NCI-H1105 (cell line): ENCODE measurements at places on chromosomes 7 and 10.

DNA sequence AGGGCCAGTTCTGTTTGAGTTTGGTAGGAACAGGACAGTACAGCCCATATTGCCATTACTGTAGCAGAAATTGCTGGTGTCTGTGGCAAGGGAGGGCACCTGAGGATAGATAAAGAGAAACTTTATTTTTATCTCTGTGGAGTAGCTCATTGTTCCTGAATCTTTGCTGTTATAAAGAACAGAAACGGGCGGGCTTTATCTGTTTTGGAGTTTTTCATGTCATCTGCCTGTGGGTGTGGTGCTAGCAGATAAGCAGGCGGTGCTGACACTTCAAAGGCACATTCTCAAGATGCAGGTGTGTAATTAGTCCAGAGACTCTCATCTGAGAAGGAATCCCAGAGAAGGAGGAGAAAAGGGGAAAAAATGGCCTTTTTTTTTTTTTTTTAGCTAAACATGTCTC lies 11.5 kb downstream of the ZNF273 start:
- DNase-seq = no peak

GRCh38 chr10:93790439-93790838 lies 32.7 kb downstream of the LGI1 start:
- no peak for DNase-seq

GRCh38 chr10:47261121-47261520 lies 38.9 kb upstream of the GDF10 start:
- DNase-seq = no peak

DNA sequence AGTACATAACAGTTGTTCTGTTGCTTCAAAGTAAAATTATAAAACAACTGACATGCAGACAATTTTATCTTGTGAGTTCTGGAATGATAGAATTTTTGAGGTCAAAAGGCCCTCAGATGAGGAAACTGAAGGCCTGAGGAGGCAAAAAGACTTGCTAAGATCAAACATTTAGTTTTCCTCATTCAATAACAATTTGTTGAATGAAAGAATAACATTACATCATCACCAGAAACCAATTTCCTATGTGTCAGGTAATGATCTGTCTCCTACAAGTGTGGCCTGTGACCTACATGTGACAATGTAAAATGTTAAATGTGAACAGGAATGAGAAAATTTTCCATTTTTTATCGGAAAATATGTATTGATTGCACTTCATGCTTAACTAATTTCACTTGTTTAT lies 16.6 kb upstream of the ASB4 start:
- DNase-seq = no peak

GRCh38 chr10:63027531-63027930 lies 105.6 kb upstream of the NRBF2 start:
- DNase-seq = no peak

DNA sequence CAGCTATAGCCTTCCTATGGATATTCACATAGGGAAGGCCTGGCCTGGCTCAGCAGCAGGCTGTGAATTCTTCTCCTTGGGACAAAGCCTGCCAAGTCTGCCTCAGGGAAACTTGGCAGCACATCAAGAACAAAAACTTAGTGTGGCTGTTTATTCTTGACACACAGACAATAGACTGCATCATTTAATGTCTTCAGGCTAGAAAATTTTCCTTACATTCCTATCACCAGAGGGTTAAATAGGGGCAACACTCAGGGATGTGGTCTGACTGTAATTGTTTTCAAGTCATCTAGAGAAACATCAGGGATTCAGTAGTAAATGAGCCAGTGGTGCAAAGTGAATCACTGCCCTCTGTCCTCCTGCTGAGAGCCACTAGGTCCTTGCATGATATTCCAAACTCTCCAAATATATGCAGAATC lies 137.3 kb downstream of the SEMA3C start:
- peak; percentile 21 for DNase-seq

GRCh38 chr7:44633254-44634186 lies 27.1 kb downstream of the OGDH start:
- no peak for DNase-seq
